Stimulated activated CD8-positive, alpha-beta memory T cell treated with anti-CD3 and anti-CD28 coated beads, Interleukin-15, amount 100 ng/mL, for 24 hours (primary cell): ENCODE measurements at places on chromosomes 2 and 18.

- DNase-seq = no peak
Measured at GRCh38 chr2:65495251-65495877, 63.0 kb upstream of the SPRED2 start.

DNA sequence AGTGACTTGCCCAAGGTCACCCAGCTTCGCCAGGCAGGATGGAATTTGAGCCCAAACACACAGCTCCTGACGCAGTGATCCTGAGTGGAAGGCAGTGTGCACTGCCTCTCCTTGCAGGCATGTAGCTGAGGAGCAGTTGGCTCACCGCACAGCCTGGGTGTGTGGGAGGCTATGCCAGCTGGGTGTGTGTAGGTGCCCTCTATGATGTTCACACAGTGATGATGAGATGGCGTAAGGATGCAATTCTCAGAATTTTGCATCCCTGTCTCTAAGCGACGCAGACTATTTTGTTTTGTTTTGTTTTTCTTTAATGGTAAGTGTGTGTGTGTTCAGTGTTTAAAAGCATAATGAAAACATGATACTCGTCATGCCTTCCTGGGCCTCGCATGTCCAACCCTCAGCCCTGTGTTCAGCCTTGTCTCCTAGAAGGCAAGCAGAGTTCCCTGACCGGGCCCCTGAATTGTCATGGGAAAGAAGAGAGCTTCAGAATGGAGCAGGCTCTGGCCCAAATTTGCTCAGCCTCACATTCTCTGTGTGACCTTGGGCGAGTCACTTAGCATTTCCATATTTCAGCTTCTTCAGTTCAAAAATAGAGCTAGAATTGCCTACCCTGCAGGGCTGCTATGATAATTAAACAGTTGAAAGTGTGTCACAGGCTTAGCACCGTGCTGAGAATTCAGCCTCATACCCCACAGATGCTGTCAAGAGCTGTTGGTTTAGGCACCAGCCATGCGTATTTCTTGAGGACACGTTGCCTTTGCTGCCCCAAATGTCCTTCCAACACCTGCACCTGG is 603.6 kb upstream of the RAB6C start:
- DNase-seq = no peak

- no peak for DNase-seq
Measured at GRCh38 chr2:229675569-229675968, 38.8 kb downstream of the DNER start.

GRCh38 chr2:58950795-58951462 is 709.8 kb upstream of the FANCL start:
- DNase-seq = no peak

- no peak for DNase-seq
Measured at GRCh38 chr2:55296393-55296792, 27.4 kb upstream of the MTIF2 start.
